Upper lobe of left lung (tissue), 6 donors: ENCODE measurements at places on chromosomes 2 and 18. TPM values are rescaled to one million over a fixed set of nuclear protein-coding genes. Genes with fewer than 3 reads are reported as not detected.
A peak's percentile ranks its signal among the peaks of the same experiment; 100 is the strongest.

DNA sequence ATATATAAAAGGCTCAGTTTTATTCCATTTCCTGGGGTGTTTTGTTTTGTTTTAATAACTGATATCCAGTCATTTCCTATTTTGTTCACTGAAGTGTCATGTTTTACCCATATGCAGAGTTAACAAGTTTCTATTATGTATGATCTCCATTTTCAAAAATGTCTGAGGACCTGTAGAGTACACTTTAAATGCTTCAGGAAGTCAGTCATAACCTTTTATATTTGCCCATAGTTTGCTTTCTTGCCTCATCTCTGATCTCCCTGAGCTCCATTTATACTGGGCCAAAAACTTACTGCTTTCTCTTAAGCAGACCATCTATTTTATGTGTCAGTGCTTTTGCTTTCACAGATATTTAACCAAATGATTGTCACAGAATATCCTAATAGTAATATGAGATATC, 278.7 kb downstream of the MBD5 start:
- H3K27ac ChIP-seq = no peak overlapping the region
- DNase-seq = no peak
- no peak overlapping the region for H3K4me3 ChIP-seq
- H3K36me3 ChIP-seq = no peaks in the 10 kb centered on the region
- no peaks in the 10 kb centered on the region for H3K4me1 ChIP-seq

- H3K4me3 ChIP-seq = no peak overlapping the region
- H3K36me3 ChIP-seq = no peaks in the 10 kb centered on the region
- H3K27ac ChIP-seq = no peak overlapping the region
- peaks cover 34% of the 10 kb centered on the region for H3K4me1 ChIP-seq
Measured at GRCh38 chr2:98710734-98711133, 20.2 kb downstream of the MGAT4A start.

- H3K27me3 ChIP-seq = no peaks in the 10 kb centered on the region
- DNase-seq = no peak
- no peak overlapping the region for H3K27ac ChIP-seq
Measured at GRCh38 chr2:154961676-154962075, 263.2 kb downstream of the KCNJ3 start.

DNA sequence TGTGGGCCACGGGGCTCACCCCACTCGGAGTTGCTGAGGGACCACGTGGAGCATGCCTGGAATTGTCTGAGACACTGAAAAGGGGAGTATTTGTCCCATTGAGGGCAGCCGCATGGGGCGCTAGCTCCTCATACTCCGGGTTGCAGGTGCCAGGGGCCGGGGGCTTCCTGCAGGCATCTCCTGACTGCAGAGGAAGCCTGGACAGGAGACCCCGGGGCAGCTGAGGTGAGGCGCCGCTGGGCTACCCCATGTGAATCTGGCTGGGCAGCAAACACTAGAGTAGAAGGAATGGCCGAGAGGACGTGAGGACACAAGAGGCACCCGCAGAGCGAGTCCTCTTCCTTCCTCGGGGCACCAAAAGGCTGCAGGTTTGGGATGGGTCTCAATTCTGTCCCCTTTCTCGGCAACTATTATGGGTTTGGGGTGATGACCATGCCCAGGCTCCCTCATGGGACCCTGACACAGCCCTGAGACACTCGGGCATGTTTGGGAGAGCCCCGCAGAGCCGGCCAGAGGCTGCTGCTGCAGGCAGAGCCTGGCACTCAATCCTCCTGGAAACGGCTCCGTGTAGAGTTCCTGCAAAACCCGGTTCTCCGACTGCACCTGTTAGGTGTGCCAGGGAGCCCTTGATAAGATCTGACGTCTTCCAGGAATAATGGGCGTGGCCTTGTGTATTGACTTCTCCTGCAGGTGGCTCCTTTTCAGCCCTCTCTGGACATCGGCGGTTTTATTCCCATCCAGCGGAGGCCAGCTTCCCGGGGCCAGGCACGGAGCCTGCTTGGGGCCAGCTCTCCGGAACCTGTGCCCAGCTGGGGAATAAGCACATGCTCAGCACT, 77.0 kb downstream of the CTIF start:
- peak; percentile 51 for DNase-seq
- no peak overlapping the region for H3K4me3 ChIP-seq
- H3K4me1 ChIP-seq = peaks cover 4% of the 10 kb centered on the region
- H3K36me3 ChIP-seq = peaks cover 6% of the 10 kb centered on the region
- no peaks in the 10 kb centered on the region for H3K27me3 ChIP-seq
- no peak overlapping the region for H3K27ac ChIP-seq

- no peak overlapping the region for H3K4me3 ChIP-seq
- DNase-seq = no peak
- no peaks in the 10 kb centered on the region for H3K4me1 ChIP-seq
Measured at GRCh38 chr2:239472235-239472775, 71.5 kb upstream of the HDAC4 start.

DNA sequence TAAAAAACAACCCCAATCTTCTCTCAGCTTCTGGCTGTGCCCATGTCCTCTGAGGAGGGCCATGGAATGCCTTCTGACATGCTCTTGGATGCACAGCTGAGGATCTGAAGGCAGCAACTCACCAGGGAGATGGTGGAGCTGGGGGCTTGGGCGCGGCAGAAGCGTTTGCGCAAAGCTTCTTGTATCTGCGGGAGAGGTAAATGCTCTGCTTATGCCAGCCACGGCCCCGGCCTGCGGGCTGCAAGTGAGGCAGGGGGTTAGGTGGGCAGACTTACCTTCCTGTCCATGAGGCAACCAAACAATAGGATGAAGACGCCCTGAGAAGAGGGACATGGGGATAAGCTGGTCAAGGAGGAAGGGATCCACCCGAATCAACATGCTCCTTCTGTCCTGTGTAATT, 36.0 kb upstream of the SELENOI start:
- DNase-seq = peak; percentile 58
- no peaks in the 10 kb centered on the region for H3K4me1 ChIP-seq
- no peak overlapping the region for H3K27ac ChIP-seq
- H3K27me3 ChIP-seq = no peaks in the 10 kb centered on the region

DNA sequence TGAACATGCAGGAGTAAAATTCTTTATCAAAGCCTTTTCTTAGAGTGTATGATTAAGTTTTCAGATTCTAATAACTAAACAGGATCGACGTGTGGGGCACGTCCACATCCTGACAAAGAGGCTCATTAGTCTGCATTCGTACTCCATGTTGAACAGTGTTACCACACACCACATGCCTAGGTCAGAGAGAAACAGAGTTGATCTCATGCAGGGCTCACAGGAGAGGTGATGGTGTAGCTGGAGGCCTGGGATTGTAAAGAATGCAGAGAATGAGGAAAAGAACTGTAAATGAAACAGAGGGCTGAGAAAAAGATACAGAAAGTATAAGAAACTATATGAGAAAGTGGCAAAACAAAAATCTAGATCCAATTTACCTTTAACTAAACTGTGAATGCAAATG, 632.5 kb downstream of the BCL11A start:
- no peaks in the 10 kb centered on the region for H3K4me1 ChIP-seq
- H3K36me3 ChIP-seq = no peaks in the 10 kb centered on the region
- no peaks in the 10 kb centered on the region for H3K27me3 ChIP-seq
- no peak overlapping the region for H3K4me3 ChIP-seq
- DNase-seq = no peak

DNA sequence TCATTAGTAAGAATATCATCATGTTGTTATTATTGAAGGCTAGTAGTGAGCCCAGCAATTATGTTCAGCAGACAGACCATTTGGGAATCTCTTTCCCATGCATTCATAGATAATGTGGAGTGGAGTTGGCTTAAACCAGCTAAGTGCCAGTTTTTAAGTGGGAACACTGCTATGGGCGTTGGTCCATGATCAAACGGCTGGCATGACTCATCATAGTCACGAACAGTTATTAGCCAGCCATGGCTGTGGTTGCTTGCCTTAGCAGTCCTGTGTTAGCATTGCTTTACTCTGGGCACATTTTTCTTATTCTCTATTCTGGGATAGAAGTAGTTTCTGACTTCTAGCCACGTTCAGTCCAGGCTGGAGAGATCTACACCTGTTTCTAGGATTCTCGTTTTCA, 17.7 kb downstream of the EIF4E2 start:
- peaks cover 82% of the 10 kb centered on the region for H3K36me3 ChIP-seq
- no peaks in the 10 kb centered on the region for H3K27me3 ChIP-seq
- H3K4me1 ChIP-seq = no peaks in the 10 kb centered on the region
- H3K27ac ChIP-seq = no peak overlapping the region

DNA sequence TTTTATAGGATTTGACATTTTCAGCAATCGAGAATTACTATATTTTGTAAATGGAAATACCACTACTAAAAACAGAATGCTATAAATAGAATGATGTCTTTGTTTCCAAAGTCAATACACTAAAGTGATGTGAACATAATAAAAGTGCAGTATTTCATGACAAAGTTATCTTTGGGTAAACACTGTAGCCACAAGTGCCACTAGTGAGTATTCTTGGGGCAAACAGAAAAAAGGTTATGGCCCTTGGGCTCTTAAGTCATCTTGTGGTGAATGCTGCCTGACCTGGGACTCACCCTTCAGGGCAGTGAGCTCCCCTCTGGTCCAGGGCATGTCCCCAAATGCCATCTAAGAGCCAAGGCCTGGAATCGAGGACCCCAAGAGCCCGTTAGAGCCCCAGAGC, 99.2 kb upstream of the KYNU start:
- H3K4me1 ChIP-seq = no peaks in the 10 kb centered on the region
- H3K4me3 ChIP-seq = no peak overlapping the region
- DNase-seq = no peak
- H3K36me3 ChIP-seq = no peaks in the 10 kb centered on the region
- H3K27me3 ChIP-seq = no peaks in the 10 kb centered on the region
- H3K27ac ChIP-seq = no peak overlapping the region

DNA sequence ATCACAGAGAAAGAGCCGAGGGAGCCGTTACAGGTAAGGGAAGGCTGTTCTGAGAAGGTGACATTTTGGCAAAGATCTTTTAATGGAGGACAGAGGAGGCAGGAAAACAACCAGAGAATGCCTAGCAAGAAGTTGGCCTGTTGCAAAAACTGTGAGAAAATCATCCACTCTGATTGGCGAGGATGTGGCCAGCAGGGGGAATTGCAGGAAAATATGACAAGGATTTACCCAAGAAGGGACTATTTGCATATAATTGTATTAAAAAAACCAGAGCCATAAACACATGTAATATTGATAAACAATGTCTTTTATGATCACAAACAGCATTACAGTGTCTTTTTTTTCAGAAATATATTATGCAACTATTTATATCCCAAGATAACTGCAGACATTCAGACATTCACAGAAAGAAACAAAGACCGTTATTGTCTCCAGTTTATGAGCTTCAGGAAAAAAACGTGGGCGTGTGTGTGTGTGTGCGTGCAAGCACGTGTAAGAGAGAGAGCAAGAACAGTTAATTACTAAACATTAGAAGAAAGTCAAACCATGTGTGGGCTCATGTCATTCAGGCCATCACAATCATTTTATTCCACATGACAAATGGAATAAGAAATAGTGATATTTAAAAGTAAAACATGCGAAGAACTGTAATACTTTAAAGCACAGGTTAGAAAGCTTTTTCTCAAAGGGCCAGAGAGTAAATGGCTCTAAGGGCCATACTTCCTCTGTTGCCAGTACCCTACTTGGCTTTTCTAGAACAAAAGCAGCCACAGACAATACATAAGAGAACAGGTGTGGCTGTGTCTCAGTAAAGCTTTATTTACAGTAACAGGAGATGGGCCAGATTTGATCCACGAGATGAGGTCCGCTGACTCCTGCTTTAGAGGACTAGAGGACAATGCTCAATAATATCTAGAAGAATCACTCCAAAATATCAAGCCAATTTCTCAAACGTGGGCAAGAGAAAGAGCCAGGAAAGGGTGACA, 324.1 kb downstream of the DLGAP1 start:
- H3K36me3 ChIP-seq = no peaks in the 10 kb centered on the region
- no peak overlapping the region for H3K27ac ChIP-seq
- DNase-seq = no peak
- no peaks in the 10 kb centered on the region for H3K27me3 ChIP-seq

DNA sequence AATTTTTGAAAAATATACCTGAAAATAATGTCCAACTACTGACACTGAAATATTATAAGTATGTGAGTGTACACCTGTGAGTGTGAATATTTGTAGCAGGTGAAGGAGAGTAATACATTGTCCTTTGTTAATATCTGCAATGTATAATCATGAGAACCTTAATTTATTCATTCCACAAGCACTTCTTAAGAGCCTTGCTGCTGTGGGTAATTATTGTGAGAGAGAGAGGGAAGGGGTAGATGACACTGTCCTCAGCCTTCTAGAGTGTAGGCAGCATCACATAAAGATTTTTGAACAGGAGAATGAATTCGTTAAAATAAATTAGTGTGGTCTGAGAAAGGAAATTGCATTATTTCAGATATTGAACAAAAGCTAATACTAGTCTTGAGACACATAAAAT, 157.2 kb downstream of the MAP2 start:
- H3K4me3 ChIP-seq = no peak overlapping the region
- no peaks in the 10 kb centered on the region for H3K27me3 ChIP-seq
- H3K36me3 ChIP-seq = no peaks in the 10 kb centered on the region
- no peak for DNase-seq
- H3K4me1 ChIP-seq = no peaks in the 10 kb centered on the region

- H3K4me3 ChIP-seq = no peak overlapping the region
- H3K27me3 ChIP-seq = no peaks in the 10 kb centered on the region
- H3K4me1 ChIP-seq = no peaks in the 10 kb centered on the region
- H3K27ac ChIP-seq = no peak overlapping the region
Measured at GRCh38 chr2:104547221-104547620, 306.7 kb upstream of the POU3F3 start.

GRCh38 chr2:187658952-187659525, 104.8 kb upstream of the TFPI start:
- H3K4me3 ChIP-seq = no peak overlapping the region
- no peaks in the 10 kb centered on the region for H3K4me1 ChIP-seq
- no peaks in the 10 kb centered on the region for H3K36me3 ChIP-seq

- H3K4me1 ChIP-seq = no peaks in the 10 kb centered on the region
- DNase-seq = peak; percentile 34
- no peak overlapping the region for H3K4me3 ChIP-seq
- no peak overlapping the region for H3K27ac ChIP-seq
- no peaks in the 10 kb centered on the region for H3K27me3 ChIP-seq
Measured at GRCh38 chr2:229447227-229447626, 176.1 kb upstream of the PID1 start.

The COX7A2L gene
- total RNA-seq = 86.8 TPM
